ENCODE measurements at places on chromosomes 12 and 14.

- peak; percentile 37 for DNase-seq
Measured at GRCh38 chr12:131833896-131834641, 5.9 kb downstream of the MMP17 start.

DNA sequence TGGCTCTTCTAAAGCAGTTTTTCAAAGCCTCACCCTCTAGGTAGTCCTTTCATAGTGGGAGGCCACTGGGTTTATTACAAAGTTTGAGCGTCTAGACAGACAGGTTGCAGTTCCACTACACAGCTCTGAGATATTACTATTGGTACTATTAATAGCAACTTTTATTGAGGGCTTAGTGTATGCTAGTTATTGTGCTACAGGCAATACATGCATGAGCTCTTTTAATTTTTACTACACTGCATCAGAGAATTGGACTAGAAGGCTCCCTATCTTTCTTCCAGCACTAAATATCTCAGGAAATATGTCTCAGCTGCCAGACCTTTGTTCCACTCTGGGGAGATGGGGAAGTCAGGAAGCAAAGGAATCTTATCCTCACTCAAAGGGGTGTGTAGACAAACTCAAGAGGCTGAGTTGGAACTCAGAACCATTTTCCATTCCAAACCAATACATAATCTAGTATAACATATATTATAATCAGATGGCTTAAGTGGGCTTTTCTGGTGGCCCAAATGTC is 161.8 kb upstream of the SLC38A2 start:
- no peak for DNase-seq

GRCh38 chr12:25972783-25973182 is 14.3 kb downstream of the RASSF8 start:
- peak; percentile 79 for DNase-seq

DNA sequence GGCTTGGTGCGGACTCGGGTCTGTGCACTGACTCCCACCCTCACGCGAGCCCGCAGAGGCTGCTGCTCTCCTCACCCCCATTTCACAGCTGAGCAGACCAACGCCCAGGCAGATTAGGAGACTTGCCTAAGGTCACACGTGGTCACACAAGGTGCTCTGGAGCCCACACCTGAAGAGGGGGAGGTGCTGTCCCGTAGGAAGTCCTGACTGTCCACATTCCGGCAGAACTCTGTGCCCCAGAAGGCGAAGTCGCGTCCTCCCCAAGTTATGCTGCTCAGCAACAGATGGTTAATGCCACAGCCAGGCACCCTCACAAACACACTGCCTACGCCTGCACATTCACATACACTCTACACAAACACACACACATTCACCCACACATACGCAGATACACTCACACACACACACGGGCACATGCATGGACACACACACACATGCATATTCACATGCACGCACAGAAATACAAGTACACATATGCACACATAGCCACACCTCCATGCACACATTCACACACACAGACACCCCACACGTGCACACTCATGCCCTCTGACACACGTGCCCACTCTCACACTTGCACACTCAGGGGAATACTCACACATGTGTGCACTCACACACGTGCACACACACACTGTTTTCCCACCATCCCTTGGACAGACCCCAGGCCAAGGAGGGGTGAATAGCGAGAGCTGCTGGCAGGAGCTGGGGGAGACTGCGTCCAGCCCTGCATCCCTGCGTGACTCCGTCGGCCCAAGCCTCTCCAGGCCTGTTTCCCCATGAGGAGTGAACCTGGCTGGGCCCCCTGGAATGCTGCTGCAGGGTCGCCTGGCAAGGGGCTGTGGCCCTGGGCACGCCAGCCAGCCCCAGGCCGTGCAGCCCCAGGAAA is 4.1 kb downstream of the C14orf180 start:
- no peak for DNase-seq

DNA sequence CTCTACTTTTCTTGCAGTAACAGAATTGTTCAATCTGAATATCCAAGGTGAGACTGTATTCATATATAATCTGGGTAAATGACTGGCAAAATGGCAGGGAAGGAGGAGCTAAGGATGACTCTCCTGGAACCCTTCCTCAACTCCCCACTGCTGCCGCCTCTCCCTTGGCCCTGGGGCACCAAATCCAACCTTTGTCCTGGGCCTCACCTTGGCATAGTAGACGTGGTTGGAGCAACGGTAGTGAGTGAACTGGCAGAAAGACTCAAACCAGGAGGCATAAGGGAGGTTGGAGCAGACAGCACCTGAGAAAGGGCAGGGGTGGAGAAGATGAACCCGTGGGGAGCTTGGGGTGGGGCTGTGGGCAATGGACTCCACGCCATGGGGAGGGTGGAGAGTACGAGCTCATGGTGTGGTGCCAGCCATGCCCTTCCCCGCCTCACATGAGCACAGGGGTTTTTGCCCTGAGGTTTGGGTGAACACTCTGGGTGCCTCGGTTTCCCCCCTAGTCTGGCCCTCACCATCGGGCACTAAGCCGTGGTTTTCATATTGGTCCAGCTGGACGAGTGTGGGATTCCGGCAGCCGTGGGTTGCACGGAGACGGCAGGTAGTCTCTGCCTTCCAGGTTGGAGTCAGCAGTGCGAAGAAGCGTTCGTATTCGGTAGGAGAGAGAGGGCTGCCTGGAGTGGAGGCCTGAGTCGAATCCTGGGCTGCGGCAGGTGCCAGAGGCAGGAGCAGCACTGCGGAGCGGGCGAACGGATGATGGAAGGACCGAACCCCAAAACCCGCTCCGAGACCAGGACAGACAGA is 753 bp downstream of the ACRBP start:
- DNase-seq, result no peak

- DNase-seq, result no peak
Measured at GRCh38 chr12:120961604-120962531, 16.5 kb upstream of the HNF1A start.

DNA sequence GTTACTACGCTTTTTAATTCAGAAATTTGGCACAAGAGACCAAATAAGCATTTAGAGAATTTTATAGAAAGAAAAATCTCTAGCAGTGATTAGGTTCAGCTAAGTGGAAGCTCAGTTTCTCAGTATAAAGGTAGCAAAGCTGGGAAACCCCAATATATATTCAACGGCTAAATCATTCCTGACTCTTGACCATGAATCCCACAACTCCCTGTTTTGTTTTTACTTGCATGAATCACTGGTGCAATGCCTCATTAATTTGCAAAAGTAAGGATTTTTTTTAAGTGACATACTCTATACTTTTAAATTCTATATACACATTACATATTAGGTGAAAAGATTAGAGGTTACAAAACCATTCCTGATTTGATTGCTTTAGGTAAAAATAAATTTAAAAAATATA is 74.3 kb upstream of the PLEKHG7 start:
- DNase-seq, result peak; percentile 87

DNA sequence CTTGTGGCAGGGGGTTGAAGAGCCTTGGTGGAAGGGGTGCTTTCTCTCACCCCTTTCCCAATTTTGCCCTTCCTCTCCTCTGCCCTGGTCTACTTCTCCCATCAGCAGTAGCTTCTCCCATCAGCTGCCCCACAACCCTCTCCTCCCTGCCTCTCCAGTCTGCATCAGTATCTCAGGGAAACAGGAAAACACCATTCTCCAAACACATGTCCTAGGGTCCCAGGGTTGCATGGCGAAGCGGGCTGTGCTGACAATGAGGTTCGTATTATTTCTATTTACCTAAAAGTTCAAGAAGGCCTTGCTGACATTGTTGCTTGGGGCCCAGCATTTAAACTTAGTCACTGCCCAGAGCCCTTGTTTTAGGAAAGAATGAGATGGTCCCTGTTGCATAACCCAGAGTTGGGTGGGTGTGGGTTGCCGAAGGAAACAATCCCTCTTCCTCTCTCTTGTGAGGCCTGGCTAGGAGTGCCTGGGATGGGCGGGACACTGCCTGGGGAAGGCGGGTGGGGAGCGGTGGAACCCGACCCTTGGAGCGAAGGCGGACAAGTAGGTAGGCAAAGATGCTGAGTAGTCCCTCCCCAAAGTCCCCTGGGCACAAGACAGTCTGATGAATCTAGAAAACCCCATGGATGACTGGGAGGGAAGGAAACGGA is 1.3 kb upstream of the IGFBP6 start:
- peak; percentile 65 for DNase-seq

- no peak for DNase-seq
Measured at GRCh38 chr12:129074379-129074778, 221.1 kb downstream of the GLT1D1 start.

DNA sequence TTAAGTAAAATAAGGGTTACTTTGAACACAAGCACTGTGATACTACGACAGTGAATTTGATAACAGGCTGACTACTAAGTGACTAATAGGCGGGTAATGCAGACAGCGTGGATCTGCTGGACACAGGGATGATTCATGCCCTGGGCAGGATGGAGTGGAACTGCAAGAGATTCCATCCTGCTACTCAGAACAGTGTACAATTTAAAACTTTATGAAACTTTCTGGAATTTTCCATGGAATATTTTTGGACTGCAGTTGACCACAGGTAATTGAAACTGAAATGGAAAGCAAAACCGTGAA is 46.0 kb downstream of the YEATS4 start:
- peak; percentile 98 for DNase-seq

GRCh38 chr14:93033983-93034670 is 81.6 kb downstream of the ITPK1 start:
- no peak for DNase-seq

GRCh38 chr14:57632649-57633048 is 139.0 kb upstream of the CCDC198 start:
- DNase-seq, result no peak

- no peak for DNase-seq
Measured at GRCh38 chr14:103749452-103749851, 33.8 kb downstream of the ZFYVE21 start.

GRCh38 chr14:31703056-31703455 is 141.9 kb downstream of the NUBPL start:
- peak; percentile 1 for DNase-seq

- DNase-seq, result peak; percentile 36
Measured at GRCh38 chr14:103724116-103724515, 8.5 kb downstream of the ZFYVE21 start.

DNA sequence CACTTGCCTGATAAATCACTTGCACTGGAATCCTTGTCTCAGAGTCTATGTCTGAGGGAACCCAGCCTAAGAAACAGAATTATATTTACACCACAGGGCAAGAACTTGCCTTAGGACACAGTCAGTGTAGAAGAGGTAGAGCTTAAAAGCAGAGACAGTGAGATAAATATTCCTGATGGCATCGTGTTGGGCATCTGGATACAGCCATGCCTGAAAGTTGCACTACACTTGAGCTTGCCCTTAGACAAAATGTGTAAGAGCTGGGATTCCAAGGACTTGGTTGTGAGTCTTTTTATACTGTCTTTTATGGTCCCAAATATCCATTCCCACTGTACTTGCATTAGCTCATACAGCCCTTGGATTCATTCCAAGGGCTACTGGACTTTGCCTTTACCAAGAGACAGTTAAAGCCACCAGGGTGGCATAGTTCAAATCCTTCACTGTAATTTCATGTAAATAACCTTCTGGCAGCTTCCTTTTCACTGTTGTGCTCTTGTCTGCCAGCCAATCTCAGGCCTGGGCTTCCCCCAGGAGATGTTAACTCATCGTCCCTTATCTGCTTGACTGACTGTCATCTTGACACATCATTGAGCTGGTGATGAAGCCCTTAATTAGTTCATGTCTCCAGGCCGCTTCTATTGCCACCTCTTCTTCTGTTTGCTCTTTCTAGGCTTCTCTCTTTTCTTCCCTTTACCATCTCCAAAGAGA is 577.9 kb upstream of the TBX3 start:
- peak; percentile 10 for DNase-seq

DNA sequence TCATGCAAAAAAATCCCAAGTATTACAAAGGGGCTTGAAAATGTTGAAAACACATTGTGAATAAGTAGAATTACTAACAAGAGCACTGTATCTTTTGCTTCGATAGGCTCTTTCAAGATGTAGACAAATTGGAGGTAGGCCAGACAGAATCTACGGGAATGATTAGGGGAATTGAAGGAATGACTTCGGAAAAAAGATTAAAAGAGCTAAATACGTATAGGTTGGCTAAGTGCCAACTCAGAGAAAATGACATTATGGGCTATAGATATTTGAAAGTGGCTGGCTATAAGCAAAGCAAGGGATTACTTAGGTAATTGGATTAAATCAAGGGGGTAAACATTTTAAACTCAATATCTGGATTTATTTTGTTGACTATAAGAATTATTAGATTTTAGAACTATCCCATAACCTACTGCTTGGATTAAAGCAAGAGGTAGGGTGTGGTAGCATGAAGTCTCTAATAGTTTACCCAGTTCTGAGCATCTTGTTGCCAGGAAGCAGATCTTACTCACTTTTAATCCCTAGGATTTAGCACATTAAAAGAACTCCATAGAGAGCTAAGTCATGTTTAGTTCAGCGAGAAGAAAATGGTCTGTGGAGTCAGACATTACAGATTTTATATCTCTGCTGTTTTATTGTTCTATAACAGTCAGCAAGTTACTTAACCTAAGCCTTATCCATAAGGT is 489.8 kb downstream of the DIO2 start:
- DNase-seq, result no peak

- DNase-seq, result no peak
Measured at GRCh38 chr12:12068751-12069150, 2.0 kb upstream of the BCL2L14 start.

GRCh38 chr12:104063712-104064030 is 660 bp upstream of the HCFC2 start:
- DNase-seq, result peak; percentile 61

DNA sequence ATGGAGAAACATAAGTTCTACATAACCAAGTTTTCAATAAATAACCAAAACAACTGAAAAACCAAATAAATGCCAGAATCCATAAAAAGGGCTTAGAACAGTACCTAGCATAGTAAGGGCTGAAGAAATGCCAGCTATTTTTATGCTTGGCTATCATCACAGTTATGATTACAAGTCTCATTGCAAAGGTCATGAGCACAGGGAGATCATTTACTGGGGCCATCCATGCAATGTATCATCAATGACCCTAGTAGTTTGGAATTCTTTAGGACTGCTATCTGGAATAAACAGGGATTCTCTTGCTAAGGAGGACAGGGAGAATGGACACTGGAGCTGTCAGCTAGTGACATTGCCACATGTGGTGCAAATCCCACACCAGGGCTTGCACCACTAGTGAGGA is 92.5 kb upstream of the NAP1L1 start:
- peak; percentile 52 for DNase-seq

DNA sequence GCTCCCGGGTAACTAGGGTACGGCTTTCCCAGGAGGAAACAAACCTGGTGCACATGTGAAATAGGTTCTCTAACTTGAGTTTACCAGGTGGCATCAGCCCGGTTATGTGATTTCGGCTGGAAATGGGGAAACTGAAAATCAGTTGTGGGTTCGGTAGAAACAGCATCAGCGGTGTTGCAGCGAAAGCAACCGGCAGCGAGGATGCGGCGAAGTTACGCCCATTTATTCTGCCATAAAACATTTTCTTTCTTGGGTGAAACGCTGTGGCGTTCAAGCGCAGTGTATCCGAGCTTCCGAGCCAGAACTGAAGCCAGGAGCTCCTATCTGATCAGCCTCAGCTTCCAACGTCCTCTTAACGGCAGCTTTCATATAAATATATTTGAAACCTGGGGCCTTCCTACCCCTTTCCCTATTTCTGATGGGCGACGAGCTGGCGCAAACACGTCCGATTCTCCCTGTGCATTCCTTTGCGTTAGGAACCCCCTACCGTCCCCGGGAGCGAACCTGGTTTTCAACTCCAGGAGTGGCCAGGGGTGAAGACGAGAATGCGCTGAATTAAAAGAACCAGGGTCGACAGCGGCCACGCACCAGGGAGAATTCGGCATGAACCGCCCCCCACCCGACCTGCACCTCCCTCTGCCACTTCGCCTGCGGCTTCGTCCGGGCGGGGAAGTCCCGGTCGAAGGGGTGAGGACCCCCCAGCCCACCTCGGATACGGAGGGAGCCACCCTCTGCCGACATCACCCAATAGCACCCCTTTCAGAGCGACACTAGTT is 1.6 kb downstream of the DPF3 start:
- DNase-seq, result peak; percentile 43

- peak; percentile 27 for DNase-seq
Measured at GRCh38 chr12:63042646-63043045, 107.7 kb upstream of the PPM1H start.

All from IMR-90 (cell line).